ENCODE measurements at places on chromosomes 6 and 20.

DNA sequence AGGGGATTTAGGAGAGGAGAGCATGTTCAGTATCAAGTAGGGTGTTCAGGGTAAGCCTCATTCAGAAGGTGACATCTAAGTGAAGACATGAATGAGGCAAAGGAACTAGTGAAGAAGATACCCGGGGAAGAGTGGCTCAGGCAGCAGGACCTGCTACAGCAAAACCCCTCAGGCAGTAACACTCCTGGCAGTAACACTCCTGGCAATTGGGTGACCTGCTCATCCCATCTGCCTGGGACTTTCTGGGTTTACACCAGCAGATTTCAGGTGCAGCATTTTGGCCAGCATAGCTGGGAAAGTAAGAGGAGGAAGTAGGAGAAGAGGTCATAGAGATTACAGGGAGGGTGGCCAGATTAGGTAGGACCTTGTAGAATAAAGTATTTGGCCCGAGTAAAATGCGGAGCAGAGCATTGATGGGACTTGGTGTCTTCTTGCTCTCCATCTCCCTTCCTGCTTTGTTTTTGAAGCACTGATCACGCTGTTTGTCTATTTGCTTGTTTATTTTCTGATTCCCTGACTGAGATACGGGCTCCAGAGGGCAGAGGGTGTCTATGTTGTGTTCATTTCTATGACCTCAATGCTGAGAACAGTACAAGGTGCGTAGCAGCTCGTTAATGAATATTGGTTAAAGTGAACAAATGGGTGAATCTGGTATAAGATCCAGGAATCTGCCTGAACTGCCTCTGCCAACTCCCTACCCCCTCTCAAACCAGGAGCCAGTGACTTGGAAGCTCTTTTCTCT, 88.3 kb downstream of the IYD start:
- DNase-seq = no peak

DNA sequence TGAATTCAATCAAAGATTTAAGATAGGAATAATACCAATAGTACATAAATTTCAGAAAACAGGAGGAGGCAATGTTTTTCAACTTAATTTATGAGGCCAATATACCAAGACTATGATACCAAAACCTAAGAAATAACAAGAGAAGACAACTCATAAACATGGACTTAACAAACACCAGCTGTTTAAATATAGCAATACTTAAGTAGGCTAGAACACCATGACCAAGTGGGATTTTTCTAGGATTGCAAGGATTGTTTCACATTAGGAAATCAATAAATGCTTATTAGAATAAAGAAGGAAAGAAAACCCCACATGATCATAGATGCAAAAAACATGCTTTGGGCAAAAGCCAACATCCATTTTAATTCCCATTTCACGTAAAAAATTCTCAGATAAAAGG, 355.1 kb downstream of the EPM2A start:
- DNase-seq = no peak

- no peak for DNase-seq
Measured at GRCh38 chr6:93746892-93747291, 327.5 kb upstream of the EPHA7 start.

- no peak for DNase-seq
Measured at GRCh38 chr6:121504227-121504626, 68.8 kb downstream of the GJA1 start.

- no peak for DNase-seq
Measured at GRCh38 chr6:54621285-54621684, 225.3 kb upstream of the FAM83B start.

DNA sequence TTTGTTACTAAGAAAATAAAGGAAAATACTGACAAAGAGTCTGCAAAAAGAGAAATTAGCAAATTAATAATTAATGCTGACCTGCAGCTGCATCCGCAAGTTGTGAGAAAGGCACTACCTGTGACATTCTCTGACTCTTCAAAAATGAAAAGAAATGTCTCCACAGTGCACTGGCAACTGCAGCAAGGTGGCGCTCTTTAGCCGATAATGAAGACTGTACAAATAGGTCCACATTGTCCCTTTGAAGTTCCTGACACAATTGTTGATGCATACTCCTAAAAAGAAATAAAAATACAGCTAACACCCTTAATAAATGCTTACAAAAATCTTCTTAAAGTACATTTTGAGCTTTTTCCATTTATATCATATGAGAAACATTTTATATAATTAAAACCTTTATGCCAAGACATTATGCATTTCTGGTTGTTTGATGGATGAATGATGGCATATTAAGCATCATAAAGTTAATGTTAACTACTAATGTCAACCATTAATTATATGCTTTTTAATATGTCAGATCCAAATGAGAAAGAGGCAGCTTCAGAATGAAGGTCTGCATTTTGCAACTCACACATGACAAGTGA, 96.5 kb downstream of the MMS22L start:
- DNase-seq = peak; percentile 27
